ENCODE measurements at places on chromosomes 4 and X.

GRCh38 chrX:102745513-102745856 is 24.9 kb downstream of the GPRASP3 start:
- DNase-seq: no peak

DNA sequence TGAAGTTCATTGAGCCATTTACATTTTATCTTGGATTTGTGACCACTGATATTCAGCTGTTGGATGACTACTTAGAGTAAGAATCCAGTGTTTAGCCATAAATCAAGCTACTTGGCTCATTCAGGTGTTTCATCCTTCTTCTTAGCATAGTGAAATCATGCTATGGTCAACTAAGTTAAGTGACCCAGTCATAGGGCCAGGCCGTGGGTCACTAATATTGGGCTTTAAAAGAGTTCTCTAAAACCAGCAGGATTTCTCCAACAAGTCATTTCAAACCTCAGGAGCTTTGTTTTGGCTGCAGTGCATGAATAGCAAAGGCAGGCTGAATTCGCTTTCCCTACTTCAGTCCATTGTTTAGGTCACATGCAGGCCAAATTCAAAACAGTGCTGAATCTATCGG is 181.0 kb downstream of the MAML3 start:
- no peak for DNase-seq

DNA sequence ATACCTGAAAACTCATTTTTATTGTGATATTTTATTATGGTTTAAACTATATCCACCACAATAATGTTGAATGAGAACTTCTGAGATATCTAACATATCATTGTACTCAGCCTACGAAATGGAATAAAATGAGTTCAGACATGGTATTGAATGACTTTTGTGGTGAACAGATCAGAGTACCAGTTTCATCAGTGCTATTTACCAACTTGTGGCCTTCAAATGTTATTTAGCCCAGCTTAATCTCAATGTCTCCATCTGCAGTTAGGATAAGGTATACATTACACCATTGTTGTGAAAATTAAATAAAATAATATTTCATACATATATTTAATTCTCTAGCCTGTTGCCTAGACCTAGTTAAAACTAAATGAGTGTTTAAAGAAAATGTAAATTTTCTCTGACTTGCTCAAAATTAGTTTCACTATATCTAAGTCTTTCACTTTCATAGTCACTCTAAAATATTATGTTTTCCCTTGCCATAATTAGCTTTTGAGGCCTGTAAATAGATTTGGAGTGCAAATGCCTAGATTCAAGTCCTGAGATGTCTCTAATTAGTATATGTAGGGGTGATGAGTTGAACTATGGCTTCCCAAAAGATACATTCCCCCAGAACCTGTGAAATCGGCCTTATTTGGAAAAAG is 594.2 kb downstream of the STPG2 start:
- no peak for DNase-seq

- peak; percentile 34 for DNase-seq
Measured at GRCh38 chrX:24117258-24117657, 32.3 kb upstream of the ZFX start.

All from spinal cord (tissue), 10 donors.